Hindlimb muscle (tissue), 1 donor: ENCODE measurements at places on chromosomes 11 and 22. TPM values are rescaled to one million over a fixed set of nuclear protein-coding genes. Genes with fewer than 3 reads are reported as not detected.

- no peak for DNase-seq
Observed at GRCh38 chr11:76658651-76659650, 11.6 kb downstream of the LRRC32 start.

GRCh38 chr11:61514050-61514917, 5.7 kb downstream of the LRRC10B start:
- no peak for DNase-seq

DNA sequence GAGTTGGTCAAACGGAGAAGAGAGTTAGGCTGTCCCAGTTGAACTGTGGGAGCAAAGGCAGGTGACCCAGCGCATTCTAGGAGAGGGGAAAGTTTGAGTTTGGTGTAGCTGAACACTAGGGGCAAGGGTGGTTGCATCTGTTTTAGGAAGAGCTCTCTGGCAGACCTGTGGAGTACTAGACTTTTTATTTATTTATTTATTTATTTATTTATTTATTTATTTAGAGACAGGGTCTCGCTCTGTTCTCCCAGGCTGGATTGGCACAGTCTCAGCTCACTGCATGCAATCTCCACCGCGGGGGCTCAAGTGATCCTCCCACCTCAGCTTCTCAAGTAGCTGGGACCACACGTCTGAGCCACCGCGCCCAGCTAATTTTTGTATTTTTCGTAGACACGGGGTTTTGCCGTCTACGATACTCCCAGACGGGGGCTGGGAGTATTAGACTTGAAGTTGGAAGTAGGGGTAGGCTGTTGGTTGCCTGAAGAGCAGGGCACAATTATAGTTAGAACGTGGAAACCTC, 950 bp upstream of the ACER3 start:
- no peak for DNase-seq

DNA sequence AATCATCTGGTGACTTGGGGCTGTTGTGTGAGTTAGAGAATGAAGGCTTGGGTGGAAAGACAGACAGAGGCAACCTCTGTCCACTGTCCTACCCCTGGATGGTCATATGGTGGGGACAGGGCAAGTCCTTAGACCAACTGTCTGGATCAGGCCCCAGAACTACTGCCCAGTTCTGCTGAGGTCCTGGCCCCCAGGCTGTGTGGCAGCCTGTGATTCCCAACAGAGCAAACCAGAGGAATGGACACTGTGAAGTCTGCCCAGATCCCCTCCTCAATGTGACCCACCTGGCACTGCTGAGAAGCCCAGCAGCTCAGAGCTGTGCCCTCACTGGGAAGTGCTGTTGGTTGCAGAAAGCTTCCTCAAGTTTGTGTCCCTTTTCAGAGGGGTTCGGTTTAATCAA, 69.0 kb downstream of the GGTLC2 start:
- DNase-seq, result no peak

DNA sequence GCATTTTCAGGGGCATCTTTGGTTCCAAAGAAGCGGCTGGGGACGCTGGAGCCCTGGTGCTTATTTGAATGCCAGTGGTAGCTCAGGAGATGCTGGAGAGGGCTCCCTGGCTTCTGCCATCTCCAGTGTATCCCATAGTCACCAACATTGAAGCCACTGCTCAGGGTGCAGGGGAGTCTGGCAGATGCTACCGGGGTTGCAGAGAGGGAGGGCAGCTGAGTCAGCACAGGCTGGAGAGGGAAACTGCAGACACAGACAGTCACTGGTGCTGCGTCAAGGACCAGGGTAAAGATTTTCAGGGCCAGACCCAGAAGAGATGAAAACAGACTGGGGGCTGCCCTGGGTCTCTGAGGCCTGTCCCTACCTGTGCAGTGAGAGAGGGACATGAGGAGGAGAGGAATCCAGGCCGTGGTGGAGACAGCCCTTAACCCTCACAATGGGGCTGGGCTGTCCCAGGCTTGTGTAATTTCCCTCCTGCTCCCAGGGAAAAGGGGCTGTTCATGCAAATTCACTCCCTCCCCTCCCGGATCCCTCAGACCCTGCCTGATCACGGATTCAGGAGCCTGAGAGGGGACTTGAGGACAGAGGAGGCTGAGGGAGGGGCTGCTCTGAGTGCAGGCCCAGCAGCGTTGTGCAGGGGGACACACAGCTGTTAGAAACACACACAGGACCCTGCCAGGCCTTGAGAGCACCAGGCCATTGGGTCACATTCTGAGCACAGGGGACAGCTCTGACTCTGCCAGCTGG, 126.9 kb upstream of the GRK3 start:
- DNase-seq, result no peak

The PNPLA5 gene
- not detected for polyA plus RNA-seq

The OLFML1 gene
- 40.9 TPM for polyA plus RNA-seq

DNA sequence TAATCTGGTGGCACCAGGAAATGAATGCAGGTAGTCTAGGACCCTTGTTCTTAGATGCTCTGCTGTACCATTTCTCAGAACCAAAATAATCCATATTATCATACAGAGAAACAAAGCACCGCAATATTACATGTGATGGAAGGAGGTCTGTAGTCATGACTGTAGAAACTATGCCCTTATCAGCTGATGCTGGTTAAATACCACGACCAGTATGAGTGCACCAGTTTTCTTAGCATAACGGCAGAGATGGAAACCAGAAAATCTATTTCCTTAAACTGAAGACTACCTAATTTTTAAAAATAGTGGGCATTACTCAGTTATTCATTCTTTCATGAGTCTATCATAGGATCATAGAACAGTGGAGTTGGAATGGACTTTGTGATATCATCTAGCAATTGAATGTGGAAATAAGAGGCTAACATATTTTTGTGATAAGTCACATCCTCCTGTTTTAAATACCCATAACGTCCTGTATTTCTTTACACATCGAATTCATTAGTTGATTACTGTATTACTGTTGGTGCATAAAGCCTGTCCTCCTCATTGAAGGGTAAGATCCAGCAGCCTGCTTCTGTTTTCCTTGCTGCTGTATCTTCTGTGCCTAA, 15.1 kb downstream of the JHY start:
- DNase-seq, result no peak

DNA sequence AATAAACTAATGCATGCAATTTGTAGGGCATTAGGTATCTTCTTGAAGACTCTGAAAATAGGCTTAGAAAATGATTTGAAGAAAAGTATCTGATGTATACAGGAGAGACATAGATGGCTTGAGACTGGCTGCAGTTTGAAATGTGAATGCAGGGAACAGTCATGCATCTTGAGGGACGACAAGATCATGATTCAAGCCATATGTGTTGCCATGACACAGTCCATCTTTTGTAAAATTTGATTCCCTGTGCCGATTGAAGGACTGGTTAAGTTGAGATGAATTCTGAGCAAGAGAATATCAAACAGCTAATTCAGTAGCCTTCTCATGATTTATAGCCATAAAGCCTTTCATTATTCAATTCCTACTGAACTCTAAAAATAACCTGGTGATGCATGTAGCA, 231.6 kb downstream of the CASP12 start:
- no peak for DNase-seq

The OR2AT4 gene
- 0.06 TPM for polyA plus RNA-seq

The LRRC4C gene
- 1.2 TPM for polyA plus RNA-seq

GRCh38 chr11:64428693-64429092, 69.7 kb downstream of the RPS6KA4 start:
- no peak for DNase-seq

DNA sequence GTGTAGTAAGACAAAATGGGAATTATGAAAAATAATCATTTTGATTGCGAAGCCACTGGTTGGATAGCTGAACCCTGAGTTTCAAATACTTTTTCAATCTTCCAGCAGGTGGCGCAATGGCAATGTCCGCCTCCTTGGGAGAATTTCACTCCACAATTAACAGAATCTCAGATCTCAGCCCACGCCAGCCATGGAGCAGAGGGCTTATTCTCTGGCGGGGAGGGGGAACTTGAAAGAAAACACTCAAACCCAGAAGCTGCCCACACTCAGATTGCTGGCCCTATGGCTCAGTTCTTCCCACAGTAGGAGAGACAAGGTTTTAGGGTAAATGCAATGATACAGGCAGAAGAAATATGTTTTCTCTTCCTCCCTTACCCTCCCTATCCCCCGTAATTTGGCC, 38.7 kb upstream of the RCN1 start:
- peak; percentile 26 for DNase-seq

DNA sequence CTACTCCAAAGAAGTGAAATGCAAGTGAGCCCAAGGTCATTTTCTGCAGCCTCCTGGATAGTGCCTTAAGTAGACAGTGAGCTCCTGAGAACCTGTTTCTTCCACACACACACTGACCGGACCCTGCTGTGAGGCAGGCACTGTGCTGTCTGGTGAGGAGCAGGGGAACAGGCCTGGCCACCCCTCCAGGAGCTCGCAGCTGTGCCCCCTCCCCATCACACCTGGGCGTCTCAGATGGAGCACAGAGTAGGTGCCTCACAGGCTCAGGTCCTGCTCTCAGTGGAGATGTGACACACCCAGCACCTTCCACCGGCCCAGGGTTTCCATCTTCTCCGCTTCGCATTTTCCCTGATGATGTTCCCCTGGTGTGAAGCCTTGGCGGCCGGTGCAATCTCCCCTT, 174.9 kb downstream of the ST3GAL4 start:
- no peak for DNase-seq

DNA sequence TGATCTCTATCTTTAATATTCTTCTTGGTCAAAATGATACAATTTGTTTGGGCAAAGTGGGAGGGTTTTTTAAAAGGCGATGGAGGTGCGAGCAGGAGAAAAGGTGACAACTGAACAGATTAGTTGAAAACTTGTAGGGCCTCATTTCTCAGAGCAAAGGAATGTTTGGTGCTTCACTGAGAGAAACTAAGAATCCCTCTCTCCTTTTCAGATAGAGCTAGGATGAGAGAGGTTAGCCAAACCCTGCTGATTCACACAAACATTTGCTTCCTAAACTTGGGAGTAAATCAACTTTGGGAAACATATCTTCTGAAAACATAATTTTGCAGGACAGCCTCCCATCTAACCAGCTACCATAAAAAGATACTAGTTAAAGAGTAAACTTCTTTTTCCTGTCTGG, 57.0 kb downstream of the PHF21A start:
- no peak for DNase-seq

DNA sequence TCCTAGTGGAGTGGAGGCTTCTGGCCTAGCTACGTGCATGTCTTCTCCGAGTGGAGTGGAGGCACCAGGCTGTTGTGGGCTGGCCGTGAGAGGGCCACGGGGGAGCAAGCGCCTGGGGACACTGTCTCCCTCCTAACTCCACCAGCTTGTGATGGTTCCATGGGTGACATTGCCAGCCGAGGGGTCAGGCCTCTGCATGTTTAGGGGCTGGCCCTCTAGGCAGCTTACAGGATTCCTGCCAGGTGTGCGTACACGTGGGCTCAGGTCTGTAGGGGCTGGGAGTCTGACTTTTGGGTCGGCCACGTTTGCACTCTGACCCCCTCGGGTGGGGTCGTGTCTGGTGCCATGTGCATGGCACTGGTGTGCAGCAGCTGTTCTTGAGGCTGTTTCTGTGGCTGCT, 31.6 kb downstream of the TBC1D22A start:
- DNase-seq, result no peak

The HTATIP2 gene
- 4.0 TPM for polyA plus RNA-seq

GRCh38 chr11:75214411-75214821, 26.2 kb upstream of the TPBGL start:
- DNase-seq, result peak; percentile 79

DNA sequence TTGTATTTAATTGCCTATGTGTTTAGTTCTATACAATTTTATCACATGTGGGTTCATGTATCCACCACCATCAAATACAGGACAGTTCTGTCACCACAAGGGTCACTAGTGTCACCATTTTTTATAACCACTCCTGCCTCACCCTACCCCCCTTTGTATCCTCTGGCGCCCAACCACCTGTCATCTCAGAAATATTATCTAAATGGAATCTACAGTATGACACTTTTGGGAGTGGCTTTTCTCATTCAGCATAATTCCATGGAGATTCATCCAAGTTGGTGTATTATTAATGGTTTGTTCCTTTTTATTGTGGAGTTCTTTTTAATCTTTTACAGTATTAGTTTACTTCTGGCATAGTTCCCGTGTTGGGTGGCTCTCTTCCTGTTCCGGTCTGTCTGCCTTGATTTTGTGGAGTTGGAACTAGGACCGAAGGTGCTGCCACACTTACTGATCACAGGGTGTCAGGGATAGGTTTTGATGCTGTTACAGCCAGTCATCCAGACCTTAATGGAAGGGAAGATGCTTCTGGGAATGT, 58.5 kb downstream of the TNRC6B start:
- DNase-seq, result no peak

The SHANK3 gene
- polyA plus RNA-seq, result 22.7 TPM

GRCh38 chr11:116144387-116144958, 628.3 kb downstream of the BUD13 start:
- no peak for DNase-seq

The FOLR1 gene
- polyA plus RNA-seq, result 19.0 TPM

GRCh38 chr11:30159546-30159945, 71.3 kb upstream of the FSHB start:
- no peak for DNase-seq
